ENCODE measurements at places on chromosomes 1 and 21.

DNA sequence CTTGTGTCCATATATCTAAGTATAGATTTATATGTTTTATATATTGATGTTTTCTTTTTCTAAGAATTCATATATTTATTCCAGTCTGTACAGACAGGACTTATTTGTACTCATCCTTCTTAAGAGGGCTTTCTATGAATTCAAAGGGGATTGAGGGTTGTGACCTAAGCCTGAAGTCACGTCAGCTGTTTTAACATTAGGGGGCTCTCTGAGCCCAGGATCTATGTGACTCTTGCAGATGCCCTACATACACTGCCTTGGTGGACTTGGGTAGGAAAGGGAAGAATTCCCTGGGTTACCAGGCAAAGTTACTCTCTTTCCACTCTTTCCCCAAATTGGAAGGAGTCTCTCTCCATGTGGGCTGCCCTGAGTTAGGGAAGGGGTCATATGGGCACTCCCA lies 283.8 kb upstream of the DAB1 start:
- no peak for DNase-seq

- DNase-seq = no peak
These were observed 768.4 kb upstream of the ADGRL2 start for GRCh38 chr1:81032374-81032773.

DNA sequence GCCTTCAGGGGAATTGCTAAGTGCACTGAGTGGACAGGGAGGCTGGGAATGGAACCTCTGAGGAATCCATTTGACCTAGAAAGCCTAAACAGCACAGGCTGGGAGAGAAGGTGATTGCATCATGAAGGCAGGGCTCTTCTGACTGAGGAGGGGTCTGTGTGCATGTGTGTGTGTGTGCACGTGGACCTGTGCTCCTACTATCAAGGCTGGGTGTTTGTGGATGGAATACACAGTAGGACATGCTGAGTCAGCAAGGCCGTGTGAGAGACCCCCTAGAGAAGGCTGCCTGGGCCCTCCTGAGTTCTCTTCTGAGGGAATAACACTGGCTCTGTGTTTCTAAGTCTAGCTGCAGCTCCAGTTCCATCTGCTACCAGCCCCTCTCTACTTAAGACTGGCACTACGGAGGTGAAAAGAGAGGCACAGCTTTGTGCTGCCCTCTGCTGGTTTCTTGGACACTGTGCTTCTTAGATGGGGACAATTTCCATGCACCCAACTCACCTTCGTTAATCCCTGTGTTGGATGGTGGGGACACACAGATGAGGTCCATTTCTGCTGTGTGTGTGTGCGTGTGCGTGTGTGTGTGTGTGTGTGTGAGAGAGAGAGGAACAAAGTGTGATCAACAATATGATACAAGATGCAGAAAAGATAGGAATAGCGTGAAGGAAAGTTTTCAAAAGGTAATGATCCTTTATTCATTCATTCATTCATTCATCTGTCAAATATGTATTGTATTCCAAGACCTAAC lies 6.2 kb upstream of the EFCAB14 start:
- peak; percentile 87 for DNase-seq

GRCh38 chr1:31509124-31510072 lies 66.9 kb upstream of the TINAGL1 start:
- DNase-seq = no peak

DNA sequence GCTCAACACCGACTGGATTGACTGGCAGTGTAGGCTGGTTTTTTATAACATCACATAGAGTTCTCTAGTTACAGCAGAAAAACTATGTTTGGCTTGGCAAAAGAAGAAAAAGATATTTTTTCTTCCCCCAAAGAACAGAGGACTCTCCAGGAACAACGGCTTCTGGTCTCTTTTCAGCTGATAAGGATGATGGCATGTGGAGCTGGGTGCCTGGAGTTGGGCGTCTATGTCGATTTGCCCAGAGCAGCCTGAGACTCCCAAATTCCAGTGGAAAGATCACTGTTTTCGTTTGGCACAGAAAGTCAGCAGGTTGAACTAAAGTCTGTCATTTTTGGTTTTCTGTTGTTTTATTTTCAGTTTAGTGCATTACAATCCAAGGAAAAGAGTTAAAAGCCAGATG lies 91.1 kb downstream of the SMYD2 start:
- no peak for DNase-seq

GRCh38 chr1:171935664-171936063 lies 94.4 kb downstream of the DNM3 start:
- no peak for DNase-seq

GRCh38 chr1:39854738-39855137 lies 28.6 kb downstream of the TRIT1 start:
- no peak for DNase-seq

DNA sequence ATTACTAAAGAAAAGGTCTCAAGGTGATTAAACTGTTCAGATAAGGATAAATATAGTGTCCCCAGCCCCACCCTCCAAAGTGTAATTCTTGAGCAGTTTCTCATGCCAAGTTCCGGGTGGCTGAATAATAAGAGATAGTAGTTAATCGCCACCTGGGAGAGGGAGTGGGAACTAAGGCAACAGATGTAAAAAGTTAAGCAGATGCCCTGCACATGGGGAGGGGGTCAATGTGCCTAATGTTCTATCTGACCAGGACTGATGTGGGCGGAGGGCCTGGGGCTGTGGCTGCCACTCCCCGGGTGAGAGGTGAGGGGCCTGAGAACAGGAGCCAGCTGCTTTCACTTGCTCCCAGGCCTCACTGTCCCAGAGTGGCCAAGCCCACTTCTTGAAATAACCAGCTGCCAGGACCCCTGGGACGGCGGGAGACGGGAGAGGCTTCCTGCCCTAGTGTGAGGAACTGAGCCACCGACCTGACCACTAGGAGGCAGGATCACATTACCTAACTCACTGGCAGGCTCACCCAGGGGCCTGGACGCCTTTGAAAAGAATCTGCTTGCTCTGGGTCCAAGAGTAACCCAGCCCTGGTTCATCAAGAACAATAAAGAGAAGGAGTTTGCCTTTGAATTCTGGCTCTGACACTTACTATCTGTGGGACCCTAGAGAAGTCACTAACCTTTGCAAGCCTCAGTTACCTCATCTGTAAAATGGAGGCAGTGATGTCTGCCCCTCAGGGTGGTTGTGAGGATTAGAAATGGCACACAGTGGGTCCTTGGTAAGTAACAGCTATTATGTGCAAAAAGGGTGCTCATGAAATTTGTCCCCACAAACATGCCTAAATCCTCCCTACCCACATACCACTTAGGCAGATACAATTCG lies 179.2 kb downstream of the ATG4C start:
- DNase-seq = peak; percentile 18

GRCh38 chr1:182834326-182834725 lies 4.8 kb upstream of the DHX9 start:
- DNase-seq = no peak

DNA sequence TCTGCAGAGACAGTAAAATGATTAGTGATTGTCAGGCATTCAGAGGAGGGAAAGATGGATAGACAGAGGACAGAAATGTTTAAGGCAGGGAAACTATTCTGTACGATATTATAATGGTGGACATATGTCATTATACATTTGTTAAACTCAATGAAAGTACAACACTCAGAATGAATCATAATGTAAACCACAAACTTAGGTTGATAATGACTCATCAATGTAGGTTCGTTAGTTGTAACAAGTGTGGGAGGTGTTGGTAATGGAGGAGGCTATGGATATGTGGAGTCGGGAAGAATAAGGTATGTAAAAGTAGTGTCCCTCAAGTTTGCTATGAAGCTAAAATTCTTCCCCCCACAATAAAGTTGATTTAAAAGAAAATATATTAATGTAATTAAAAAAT lies 455.0 kb downstream of the BRINP3 start:
- DNase-seq = no peak

GRCh38 chr1:117573386-117574023 lies 32.3 kb upstream of the TENT5C start:
- no peak for DNase-seq

- DNase-seq = no peak
These were observed 547.3 kb upstream of the PLXNA2 start for GRCh38 chr1:208791456-208791855.

DNA sequence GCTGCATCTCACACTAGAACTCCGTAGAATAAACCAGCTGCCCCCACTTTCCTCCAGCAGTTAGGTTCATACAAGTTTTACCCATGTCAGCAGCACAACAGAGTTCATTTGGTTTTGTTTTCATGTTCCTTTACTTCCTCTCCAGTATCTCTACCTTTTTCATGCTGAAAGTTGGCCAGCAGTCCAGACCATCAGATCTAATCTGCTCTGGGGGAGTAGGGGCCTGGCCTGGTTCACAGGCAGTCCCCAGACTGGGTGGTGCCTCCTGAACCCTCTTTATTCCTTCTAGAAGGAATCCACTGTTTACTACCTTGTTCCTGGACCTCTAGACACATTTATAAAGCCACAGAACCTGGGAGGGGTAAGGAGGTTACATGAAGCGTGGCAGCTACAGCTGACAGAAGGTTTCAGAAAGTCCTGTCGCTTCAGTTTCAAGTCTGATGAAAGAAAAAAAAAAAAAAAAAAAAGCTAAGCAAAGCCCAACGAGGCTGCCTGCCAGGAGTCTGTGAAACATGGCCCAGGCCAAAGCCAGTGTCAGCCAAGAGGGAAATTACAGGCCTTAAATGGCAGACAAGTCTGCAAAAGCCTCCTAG lies 184.6 kb upstream of the JUN start:
- no peak for DNase-seq

- DNase-seq = no peak
These were observed 154.6 kb downstream of the ROR1 start for GRCh38 chr1:63928186-63929105.
